ENCODE measurements at places on chromosomes 7 and 10.
A peak's percentile ranks its signal among the peaks of the same experiment; 100 is the strongest.

DNA sequence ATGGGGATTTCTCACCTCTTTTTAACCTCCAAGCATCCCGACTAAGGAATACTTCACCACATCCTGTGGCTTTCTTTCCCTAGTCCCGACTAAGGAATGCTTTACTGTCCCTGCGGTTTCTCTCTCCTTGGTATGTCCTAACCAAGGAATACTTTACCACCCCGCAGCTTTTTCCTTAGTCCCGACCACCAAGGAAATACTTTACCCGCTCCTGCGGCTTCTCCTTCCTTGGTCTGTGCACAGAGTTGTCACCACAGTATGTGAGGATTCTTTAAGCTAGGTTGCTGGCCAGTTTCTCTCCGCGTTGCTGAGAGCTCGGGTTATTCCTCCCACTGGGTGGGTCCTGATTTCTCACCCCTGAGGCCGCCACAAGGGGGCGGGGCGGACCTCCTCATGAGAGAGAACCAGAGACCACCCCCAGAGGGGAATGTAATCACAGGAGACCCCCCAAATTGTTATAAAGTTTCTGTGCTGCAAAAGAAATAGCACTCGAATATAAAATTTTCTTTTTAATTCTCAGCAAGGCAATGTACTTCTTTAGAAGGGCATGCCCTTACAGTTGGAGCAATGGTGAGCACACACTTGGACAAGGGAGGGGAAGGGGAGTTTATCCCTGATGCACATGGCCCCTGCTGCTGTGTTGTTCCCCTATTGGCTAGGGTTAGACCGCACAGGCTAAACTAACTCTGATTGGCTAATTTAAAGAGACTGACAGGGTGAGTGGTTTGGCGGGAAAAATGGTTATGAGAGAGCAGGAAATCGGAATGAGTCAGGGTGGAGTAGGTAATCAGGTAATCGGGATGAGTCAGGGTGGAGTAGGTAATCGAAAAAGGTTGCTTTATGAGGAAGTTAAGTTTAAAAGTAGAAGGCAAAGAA is 12.8 kb downstream of the SUGCT start:
- peak; percentile 66 for DNase-seq

GRCh38 chr7:69597278-69598076 is 798 bp upstream of the AUTS2 start:
- DNase-seq: peak; percentile 26

- no peak for DNase-seq
Observed at GRCh38 chr10:80542652-80543318, 5.1 kb downstream of the SH2D4B start.

GRCh38 chr10:100253041-100253440 is 14.4 kb downstream of the CWF19L1 start:
- no peak for DNase-seq

- no peak for DNase-seq
Observed at GRCh38 chr10:7162331-7162730, 248.5 kb downstream of the SFMBT2 start.

GRCh38 chr7:150371131-150371995 is 2.7 kb downstream of the REPIN1 start:
- DNase-seq: no peak

DNA sequence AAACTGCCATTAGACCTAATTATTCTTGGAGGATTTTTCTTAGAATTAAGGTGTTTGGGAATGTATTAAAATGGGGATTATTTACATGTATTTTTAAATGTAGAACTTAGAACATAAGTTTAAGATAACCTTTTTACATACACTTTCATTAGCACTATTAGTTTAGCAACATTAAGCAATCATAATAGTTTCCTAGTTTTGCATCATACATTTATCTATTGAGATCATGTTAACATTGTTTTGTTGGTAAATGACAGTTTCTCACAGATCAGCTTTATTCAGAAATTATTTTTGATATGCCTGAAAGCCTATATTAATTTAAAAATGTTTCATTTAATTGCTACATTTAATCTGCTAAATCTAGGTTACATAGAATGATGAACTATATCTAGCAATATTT is 189.7 kb upstream of the PPP1R3A start:
- no peak for DNase-seq

DNA sequence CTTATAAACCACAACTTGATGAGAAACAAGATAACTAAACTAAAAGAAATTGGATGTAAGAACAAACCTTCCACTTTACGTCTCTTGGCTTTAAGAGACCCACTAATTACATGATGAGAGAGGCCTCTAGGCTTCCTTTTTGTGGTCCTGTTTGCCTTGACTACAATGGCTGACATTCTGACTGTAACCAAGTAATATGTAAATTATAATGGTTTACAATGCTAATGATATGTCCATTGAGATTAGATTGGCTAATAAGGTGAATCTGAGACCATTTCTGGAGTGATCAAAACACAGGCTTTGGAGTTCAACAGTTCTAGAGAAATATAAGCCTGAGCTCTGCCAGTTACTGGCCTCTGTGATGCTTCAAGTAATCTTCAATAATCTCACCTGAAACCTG is 39.4 kb upstream of the AGMO start:
- DNase-seq: no peak

GRCh38 chr10:132102071-132102716 is 36.4 kb downstream of the JAKMIP3 start:
- DNase-seq: no peak

DNA sequence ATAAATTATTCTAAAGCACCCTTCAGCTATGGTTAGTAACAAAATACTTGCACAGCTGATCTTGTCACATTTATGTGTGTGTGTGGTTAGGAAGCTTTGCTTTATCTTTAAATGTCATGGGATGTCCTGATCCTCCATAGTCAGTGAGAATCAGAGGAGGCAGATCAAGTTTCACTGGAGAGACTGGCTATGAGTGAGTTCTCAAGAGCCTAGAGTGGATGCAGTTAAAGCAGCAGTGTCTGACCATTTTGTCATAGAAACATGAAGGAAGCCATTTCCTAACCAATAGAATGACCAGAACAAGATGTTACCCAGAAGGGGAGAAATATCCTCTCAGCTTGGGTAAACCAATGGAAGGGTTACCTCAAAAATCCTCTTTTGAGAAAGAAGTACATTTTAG is 207.2 kb upstream of the DKK1 start:
- peak; percentile 7 for DNase-seq

DNA sequence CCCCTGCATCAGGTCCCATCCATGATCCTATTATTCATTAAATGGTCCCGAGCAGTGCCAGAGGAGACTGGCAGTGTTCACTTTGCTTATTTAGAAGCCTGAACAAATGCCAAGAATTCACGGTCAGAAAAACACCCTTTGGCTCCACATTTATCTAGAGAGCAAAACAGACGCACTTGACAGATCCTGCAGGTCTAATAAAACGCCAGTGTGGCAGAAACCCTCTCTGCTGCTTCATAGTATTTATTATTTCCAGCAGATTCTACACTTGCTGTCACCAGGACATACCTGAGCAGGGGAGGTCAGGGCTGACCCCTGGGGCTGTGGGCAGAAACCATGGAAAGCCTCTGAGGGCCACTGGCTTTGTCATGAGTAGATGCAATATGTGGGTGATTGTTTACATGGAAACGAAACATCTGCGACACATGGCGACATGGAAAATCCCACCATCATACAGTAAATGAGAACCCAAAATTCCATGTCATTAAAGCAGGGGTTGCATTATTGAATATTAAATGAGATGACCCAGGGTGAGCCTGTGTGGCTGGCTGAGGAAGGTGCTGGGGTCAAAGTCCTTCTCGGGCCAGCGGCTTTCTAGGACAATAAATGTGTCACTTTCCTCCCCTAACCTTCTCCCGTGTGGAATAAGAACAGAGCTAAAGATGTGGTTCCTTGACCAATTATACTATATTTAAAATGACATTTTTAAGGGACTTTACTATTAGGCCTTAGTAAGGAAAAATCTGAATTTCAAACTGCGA is 205.9 kb upstream of the SVIL start:
- no peak for DNase-seq

Data from fibroblast of skin of scalp (primary cell).